SJCRH30 (cell line): ENCODE measurements at places on chromosomes 1 and 21. TPM values are rescaled to one million over a fixed set of nuclear protein-coding genes. Genes with fewer than 3 reads are reported as not detected.

- DNase-seq: no peak
Observed at GRCh38 chr1:72892461-72892860, 610.1 kb upstream of the NEGR1 start.

- DNase-seq: no peak
Observed at GRCh38 chr1:245566952-245567351, 412.2 kb downstream of the KIF26B start.

DNA sequence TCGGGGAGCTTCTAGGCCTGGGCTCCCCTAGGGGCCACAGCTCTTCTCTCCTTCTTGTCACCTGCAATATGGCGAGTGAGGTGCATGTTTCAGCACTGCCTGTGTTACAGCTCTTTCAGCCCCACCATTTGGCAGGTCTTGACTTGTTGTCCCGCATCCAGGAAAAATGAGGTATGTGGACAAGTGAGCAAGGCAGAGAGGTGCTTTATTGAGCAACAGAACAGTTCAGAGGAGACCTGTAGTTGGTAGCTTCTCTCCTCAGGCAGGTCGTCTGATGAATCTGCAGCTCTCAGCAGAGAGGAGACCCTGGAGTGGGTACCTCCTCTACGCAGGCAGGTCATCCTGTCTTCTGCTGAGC lies 208.2 kb upstream of the USP25 start:
- DNase-seq: no peak

DNA sequence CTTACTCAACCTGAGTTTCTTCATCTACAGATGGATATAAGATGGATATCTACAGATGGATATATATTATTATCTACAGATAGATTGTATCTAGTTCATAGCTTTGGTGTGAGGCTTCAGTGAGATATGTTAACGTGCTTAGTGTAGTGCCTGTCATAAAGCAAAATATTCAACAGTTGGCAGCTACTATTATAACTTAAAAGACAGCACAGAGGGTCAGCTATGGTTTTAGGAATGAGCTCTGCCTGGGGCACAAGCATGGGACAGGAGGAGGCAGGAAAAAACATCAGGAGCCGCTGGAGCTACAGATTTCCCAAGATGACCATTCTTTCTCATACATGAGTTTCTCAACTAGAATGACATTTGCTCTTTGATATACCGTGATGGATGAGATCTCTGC lies 1.3 kb upstream of the CYB5R1 start:
- no peak for DNase-seq

The ZNF697 gene
- total RNA-seq: 6.2 and 7.6 TPM in 2 replicates

DNA sequence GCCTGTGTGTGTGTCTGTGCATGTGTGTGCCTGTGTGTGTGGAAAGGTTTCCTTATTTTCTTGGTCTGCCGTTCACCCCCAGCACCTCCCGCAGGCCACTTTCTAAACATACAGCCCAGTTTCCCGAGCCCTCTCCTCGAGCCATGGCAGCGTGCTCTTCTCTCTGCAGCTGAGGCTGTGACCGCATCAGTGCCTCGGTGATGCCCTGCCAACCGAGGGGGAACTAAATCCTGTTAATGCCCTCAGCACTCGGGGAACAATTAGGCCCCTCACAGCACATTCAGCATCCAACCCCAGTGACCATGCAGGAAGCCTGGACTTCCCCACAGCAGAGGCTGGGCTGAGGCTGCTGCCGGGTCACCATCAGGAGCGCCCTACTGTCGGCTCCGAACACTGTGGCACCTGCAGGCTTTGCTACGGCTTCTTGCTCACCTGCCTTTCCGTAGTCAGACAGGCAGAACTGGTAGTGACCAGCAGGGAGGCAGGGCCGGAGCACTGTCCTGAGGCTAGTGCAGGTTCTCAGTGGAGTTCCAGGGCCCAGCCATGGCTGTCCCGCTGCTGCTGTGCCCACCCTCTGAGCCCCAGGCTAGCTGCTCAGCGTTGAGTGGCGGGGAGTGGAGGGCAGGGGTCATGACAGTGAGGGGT lies 8.1 kb downstream of the GPR137B start:
- DNase-seq: no peak
